Stimulated activated CD8-positive, alpha-beta memory T cell treated with anti-CD3 and anti-CD28 coated beads, Interleukin-7, amount 100 ng/mL, for 48 hours (primary cell): ENCODE measurements at places on chromosomes 12 and 14.
A peak's percentile ranks its signal among the peaks of the same experiment; 100 is the strongest.

GRCh38 chr12:51625370-51625769 is 34.3 kb downstream of the SCN8A start:
- DNase-seq = no peak

DNA sequence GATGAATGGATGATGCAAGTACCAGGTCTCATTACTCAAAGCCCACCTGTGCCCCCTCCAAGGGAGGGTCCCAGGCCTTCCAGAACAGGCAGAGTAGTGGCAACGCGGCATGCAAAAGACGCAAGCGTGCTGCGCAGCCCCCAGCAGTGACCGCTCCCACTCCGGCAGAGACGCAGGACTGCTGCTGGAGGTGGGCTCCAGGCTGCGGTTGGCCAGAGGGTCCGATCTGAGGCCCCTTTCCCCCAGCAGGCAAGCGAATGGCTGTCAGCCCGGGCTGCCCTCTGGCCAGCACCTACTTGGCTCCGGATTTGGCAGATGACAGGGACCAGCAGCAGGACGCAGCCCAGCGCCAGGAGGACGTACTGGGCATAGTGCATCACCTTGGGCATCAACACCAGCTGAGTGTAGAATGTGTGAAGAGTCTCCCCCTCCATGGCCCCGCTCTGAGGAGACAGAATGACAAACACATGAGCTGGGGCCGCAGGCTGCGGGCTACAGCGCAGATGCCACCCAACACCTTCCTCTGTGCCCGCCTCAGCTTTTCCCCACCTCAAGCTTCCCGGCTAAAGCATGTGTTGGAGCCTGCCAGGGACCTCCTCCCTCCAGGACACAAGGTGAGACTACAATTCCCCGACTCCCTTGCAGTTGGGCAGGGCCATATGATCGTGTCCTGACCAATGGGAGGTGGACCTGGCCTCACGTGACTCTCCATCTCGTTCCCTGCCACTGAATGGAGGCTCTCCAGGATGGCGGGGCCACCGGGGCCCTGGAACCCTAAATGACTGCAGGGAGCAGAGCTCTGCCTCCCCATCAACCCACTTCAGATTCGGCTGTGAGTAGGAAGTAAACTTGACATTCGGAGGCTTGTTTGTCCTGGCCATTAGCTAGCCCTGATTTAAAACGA is 77.4 kb downstream of the SCARB1 start:
- DNase-seq = no peak

- DNase-seq = no peak
Measured at GRCh38 chr12:127934409-127934808, 332.6 kb upstream of the TMEM132C start.

GRCh38 chr12:85179680-85180270 is 100.2 kb upstream of the ALX1 start:
- DNase-seq = no peak

DNA sequence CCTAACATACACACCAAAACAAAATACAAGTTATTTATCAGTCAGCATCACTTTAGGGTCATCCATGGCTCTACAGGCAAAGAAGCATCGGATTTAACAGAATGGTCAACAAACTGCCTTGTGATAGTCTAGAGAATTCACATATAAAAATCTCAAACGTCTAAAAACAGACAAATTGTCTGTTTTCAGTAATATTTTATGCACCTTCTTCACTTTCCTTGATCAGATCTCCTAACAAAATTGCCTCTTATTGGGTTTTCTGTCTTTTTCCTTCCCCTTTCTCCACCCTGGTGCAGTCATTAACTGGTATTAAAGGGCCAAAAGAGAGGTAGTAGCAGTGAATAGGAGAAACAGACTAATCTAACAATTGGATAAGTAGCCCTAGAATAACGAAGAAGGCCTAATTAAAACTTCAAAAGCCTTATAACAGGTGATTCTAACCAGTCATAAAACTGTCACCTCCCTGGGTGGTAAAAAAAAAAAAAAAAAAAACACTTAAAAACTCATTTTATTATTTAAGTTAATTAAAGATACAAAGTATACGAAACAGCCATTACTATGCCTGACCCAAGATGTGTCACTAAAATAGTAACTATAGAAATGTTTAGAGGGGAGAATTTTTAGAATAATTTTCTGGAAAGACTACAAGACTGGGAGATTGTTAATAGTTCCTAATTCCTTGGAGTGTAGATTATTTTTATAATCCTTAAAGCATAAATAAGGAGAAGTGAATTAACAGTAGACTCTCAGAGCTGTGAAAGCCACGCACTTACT is 1.5 kb downstream of the KIF21A start:
- no peak for DNase-seq

GRCh38 chr12:12086362-12086761 is 15.6 kb downstream of the BCL2L14 start:
- no peak for DNase-seq

GRCh38 chr14:39351708-39352107 is 80.5 kb downstream of the FBXO33 start:
- no peak for DNase-seq

- no peak for DNase-seq
Measured at GRCh38 chr12:4160314-4161040, 113.1 kb upstream of the CCND2 start.

- DNase-seq = no peak
Measured at GRCh38 chr12:98544751-98545150, 29.4 kb downstream of the TMPO start.

- DNase-seq = peak; percentile 44
Measured at GRCh38 chr14:77301103-77301502, 19.6 kb downstream of the POMT2 start.

- no peak for DNase-seq
Measured at GRCh38 chr14:31212893-31213292, 5.3 kb upstream of the HECTD1 start.

DNA sequence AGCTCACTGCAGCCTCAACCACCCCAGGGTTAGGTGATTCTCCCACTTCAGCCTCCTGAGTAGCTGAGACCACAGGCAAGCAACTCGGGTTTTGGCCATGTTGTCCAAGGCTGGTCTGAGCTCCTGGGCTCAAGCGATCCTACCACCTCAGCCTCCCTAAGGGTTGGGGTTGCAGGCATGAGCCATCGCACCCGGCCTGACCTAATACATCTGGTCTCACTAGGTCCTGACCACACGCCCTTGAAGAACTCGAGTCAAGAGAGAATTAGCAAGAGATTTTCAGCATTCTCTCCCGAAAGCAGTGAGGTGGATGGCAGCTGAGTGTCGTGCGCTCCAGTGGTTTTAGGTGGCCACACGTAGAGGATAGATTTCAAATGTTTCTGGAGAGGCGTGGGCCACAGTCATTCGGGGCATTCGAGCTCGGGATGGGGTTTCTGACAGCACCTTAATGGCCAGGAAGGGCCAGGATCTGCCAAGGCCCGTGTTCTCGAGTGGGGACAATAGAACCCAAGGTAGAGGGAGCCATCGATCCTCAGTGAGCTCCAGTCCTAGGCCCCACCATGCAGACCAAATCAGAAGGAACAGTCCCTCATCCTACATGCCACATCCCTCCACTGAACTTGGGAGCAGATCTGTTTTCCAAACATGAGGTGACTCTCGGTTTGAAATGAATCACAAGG is 193.1 kb downstream of the ALG10 start:
- no peak for DNase-seq
